ENCODE measurements at places on chromosomes 7 and 10.

DNA sequence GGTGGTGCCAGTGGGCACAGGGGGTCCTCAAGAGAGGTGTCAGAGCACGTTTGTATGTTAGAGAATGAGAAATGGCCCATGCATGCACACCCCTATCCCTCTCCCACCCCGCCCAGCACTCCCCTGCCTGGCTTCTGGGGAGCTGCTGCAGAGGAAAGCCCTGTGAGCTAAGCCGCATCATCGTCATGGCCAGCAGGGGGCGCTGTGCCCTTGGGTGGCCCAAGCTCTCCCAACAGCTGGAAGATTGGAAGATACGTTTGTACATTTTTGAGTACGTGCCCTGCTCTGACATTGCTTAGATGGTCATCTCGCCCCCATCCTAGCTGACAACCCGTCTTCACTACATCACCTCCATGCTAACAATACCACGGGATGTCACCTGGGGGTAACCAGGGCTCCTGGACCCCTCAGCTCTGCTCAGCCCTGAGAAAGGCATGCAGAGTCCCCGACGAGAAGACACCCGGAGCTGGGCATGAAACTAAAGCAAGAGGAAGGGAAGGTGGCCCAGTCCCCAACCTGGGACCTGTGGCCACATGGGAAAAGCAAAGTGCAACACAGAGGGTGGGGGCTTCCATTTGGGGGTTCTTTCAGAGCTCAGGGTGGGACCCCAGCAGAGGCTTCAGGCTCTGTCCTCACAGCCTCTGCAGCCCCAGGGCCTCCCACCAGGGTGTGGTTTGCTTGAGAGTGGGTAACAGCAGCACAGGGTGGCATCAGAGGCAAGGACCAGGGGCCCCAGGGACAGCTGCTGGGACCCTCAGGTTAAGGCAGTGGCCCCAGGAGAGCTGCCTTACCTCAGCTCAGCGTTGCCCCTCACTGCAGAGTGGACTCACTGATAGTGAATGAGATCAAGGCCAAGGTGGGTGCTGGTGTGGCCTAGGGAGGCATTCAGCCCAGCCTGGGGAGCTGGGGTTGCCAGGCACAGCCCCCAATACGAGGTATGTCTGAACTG is 136.6 kb downstream of the PTPN20 start:
- DNase-seq = peak; percentile 24

DNA sequence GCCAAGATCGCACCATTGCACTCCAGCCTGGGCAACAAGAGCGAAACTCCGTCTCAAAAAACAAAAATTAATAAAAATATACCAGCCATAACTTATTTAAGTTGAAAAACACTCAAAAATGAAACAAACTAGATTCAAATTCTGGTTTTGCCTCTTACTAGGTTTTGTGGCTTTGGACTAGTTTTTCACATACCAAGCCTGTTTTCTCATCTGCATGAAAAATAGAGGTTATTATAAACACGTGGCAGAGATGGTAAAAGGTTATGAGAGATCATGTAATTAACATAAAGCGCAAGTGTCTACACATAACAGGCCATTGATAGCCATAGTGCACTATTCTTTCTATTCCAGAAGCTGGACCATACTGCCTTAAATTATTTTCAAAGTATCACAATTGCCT is 35.5 kb upstream of the CABCOCO1 start:
- DNase-seq = no peak

DNA sequence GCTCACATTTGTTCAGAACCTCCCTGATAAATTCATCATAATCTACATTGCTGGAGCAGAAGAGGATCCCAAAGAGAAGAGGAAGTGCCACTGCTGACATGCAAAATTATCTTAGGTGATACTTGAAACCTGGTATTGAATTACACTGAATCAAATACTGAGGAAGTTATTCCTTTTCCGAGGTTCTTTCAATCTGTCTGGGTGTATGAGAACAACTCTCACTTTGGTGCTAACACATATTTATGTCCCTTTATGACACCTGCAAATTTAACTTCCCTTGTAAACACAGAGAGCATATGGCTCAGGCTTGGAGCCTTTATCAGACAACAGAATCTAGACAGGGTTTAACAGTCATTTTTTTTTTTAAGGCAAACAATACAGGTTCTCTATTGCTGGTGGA is 131.4 kb downstream of the SRPK2 start:
- no peak for DNase-seq

- no peak for DNase-seq
Measured at GRCh38 chr7:158488181-158488971, 99.2 kb downstream of the PTPRN2 start.

DNA sequence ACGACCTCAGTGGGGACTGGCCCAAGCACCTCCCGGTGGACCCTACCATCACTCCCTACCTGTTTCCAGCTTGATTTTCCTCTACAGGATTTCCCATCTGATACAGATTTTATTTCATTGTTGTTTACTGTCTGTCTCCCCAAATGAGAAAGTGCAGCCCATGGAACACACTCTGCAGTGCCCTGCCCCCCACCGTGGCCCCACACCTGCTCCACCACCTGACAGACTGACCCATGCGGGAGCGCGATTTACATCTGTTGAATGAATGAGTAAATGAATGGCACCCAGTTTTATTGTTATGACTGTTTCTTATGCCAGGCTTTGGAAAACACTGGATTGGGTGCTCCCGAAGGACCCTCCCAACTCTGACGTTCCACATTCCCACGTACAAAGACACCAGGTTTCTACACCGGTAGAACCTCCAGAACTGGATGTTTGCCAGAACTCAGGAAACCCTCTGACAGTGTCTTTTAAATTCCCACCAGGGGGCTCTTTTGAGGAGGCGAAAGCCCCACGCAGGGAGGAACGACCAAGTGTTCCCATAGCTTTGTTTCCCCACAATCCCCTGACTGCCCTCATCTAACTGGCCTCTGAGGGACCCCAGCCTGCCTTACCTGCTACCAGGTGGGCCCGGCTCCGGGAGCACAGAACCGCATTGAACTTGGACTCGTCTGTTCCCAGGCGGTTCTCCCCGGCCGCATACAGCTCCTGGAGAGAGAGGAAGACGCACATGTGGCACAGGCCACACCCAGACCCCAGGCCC is 29.0 kb downstream of the PLAC9 start:
- DNase-seq = no peak

DNA sequence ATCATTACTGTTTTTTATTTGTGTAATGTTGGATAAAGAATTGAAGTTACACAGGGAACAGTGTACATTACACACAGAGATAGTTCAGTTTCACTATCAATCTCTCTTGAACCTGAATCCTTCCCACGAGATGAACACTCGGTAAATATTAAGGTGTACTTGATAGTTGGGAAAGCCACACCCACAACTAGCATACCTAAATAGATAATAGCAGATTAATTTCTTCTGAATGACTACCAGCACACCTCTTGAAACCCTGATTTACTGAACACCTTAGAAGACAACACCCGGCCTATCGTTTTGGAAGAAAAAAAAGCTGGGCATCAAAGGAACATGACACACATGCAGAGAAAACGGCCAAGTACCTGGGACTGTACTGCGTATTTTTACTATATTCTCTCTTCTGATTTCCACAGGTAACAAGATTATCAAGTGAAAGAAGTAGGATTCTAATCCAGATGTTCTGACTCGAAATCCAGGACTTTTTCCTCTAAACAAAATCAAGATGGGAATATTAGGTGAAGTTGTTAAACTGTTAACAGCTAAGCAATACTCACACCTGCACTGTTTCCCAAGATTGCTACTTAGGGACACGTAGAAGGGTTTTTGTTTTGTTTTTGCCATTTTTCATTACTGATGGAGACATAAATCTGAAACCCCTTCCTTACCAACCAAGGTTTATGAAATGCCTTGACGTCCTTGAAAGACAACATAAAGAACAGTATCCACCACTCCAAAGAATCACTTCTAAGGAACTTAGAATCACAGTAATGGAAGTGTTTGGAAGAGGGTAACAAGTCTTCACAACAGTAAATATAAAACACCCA is 1.0 kb downstream of the CCDC186 start:
- no peak for DNase-seq

DNA sequence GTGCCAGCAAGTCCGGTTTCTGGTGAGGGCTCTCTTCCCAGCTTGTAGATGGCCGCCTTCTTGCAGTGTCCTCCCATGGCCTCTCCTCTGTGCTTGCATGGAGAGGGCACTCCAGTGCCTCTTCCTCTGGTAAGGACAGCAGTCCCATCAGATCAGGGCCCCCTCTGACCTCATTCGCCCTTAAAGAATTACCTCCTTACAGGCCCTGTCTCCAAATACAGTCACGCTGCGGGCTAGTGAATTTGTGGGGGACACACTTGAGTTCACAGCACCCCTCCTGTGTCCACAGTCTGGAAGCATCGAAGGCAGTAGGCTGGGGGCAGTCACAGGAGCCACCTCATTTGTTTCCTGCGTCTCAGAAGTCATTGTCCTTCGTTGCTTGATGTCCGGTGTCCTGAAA is 54.6 kb downstream of the LHPP start:
- DNase-seq = no peak

DNA sequence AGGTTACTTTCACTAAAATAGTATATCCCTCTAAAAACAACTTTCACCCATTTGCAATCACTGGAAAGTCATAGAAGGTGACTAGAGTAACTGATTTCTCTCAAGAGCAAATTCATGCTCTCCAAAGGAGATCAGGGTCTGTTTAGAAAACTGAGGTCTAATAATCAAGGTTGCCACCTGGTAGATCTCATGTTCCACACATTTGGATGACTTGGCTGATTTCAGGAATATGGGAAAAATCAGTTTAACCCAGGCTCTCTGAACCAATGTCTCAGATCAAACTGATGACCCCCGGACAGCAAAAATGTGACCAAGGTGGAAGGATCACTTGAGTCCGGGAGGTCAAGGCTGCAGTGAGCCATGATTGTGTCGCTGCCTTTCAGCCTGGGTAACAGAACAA is 562.4 kb upstream of the C7orf33 start:
- DNase-seq = no peak

- DNase-seq = no peak
Measured at GRCh38 chr7:158030071-158030470, 557.6 kb downstream of the PTPRN2 start.

DNA sequence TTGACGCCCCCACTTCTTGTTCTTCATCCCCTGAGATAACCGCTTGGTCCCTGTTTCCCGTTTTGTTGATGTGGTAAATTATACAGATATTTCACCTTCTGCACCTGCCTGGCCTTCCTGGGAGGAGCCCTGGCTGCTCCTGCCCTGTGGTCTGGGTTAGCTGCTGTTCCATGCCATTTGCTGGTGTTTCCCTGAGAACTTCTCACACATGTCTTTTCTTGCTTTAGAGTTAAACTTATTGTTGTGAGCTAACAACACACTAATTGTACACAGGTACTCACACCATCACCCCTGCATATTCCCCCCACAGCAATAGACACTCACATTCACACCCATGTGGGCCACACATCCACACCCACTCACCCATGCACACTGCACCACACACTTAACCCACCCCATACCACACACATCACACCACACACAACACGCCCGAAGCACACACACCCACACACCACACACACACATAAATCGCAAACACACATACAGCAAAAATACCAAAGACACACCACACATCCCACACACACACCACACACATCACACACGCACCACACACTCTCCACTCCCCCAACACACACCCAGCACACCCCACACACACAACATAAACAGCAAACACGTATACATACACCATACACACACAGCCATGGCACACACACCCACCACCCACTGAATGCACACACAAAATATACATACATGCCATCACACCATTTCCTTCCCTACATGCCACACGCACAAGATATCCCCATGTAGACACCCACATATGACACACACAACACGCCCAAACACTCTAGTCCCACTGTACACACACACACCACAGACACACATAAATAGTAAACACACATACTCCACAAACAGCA is 19.4 kb upstream of the ANTXRL start:
- no peak for DNase-seq

DNA sequence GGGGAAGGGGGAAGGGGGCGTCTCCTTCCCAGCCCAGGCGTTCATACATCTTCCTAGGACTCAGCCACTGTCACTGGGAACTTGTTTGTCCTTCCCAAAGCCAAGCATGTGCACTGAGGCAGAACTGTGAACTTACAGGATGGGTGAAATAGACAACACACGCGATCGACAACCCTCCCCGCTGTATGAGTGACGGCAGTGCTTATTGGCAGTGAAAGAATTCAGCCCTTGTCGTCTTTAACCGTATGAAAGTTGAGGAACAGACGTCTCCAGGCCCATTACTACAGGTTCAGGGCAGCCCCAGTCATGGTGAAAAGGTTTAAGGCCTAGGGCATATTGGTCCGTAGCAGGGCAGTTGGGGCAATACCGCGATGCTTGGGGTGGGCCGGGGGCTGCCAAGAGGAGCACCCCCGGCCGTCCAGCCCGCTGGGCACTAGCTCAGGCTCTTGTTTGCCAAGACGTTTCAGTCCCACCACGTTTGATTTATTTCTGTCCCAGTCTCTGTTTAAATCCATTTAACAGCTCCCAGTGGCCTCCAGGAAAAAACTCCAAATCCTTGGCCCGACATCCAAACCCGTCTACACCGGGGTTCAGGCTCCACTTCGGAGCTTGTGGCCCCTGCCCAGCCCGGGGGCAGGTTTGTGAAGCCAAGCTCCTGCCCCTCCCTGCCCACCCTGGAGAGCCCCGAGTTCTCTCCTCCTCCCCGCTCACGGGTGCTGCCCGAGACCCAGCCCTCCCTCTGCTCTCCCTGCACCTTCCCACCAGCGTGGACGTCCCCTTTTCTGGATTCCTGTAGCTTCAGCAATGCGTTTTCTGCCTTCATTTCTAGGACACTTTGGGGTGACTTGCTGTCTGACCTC is 159.8 kb downstream of the DNAJB6 start:
- DNase-seq = no peak

DNA sequence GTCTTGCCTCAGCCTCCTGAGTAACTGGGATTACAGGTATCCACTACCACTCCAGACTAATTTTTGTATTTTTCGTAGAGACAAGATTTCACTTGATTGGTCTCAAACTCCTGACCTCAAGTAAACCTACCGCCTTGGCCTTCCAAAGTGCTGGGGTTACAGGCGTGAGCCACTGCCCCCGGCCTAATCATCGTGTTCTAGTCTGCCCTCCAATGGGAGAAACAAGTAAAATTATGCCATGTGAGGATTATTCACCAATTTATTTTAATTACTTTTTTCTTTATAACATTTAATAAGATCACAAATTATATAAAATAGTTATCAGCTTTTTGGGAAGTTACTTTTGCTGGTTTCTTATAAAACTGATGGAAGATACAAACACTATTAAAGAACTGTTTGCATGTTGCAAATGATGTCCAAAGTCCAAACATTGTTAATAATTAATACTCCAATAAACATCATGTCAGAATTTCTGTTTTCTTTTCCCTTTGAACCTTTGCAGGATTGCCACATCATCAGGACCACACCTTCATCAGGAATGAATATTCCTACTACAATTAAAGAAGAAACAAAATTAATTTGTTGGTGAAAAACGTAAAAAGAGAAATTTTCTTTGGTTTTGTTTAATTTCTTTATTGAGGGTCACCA is 786 bp upstream of the AKR1C4 start:
- DNase-seq = no peak

DNA sequence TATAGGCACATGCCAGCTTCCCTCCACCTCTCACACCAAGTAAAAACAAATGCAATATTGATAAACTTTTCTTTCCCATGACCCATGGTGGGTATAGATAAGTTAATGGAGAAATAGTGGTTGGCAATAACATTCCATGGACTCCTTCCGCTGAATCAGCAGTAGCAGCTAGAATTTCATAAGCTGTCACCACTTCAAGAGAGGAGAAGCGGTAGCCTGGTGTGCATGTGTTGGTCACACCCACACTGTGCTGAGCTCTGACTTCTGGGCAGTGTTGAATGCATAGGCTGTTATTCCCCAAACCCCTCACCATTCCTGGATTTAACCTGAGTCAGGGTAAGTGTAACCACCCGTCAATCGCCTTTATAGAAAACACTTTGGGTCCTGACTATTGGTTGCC is 32.5 kb upstream of the BMPER start:
- DNase-seq = no peak

GRCh38 chr7:120185940-120186682 is 86.9 kb upstream of the KCND2 start:
- DNase-seq = no peak
